ENCODE measurements at places on chromosomes 16 and 17. TPM values are rescaled to one million over a fixed set of nuclear protein-coding genes. Genes with fewer than 3 reads are reported as not detected.
A peak's percentile ranks its signal among the peaks of the same experiment; 100 is the strongest.

DNA sequence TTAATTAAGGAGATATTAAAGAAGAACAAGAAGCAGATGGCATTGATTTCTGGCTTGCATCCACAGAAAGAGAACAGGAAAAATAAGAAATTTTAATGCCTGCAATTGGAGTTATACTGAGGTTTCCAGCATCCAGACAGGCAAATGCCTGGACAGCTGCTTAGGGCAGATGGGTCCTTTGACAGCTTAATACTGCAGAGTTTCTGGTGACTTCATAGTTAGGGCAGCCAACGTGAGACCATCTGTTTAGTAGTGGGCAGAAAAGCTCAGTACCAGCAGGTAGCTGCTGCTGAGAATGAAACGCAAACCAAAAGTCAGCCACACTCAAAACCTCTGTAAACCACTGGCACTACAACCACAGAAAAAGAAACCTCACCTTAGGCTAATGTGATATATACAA is 109.8 kb downstream of the CDK5R1 start:
- DNase-seq: no peak

DNA sequence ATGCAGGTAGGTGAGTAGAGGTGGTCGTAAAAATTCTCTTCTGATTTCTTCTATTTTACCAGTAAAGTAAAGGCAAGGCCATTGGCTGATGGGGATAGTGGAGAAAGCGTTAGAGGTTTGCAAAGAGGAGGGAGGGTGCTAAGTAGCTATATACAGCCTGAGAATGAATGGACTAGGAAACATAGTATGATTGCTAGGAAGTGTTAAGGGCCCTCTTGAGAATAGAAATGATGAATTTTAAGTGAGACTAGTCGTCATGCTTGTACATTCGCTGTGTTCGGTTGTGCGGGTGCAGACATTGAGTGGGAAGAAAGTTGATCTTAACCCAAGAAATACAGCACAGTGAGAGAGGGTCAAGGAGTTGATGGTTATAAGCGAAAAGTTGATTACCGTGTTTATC is 7.2 kb upstream of the HS3ST2 start:
- DNase-seq: no peak

GRCh38 chr17:6233856-6234255 is 163.7 kb downstream of the WSCD1 start:
- no peak for DNase-seq

DNA sequence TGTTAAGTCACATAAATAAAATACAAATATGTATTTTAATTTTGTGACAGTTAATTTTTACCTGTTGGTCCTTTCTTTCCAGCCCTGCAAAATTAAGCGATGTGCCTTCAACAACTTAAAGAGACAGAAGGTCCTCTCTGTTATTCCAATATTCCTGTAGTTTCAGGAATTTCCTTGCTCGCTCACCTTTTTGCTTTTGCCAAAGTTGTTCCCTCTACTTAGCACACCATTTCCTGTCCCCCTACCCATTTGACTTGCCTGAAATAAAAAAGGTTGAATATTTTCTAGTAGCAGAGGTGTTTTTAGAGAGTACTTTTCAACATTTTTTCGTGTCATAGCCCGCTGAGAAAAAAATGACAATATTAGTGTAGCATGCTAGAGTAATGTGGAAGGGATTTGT is 556 bp upstream of the MYH2 start:
- no peak for DNase-seq

- DNase-seq: no peak
These were observed 7.2 kb downstream of the SRCIN1 start for GRCh38 chr17:38598536-38598935.

- peak; percentile 26 for DNase-seq
These were observed 8.1 kb upstream of the KIFC3 start for GRCh38 chr16:57810197-57811031.

DNA sequence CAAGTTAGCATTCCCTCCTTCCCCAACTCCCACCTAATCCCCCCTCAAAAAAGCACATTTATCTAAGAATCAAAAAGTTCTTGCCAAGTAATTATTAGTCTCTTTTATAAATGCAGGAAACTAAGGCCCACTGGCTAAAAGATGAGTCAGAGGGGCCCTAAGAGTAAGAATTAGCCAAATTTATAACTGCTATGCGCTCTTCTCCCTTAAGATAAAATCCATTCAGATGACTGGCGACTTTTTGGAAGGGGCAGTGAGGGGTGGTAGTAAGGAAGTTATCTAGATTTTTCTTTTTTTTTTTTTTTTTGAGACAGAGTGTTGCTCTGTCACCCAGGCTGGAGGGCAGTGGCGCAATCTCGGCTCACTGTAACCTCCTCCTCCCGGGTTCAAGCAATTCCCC is 17.1 kb downstream of the ZNF652 start:
- no peak for DNase-seq

DNA sequence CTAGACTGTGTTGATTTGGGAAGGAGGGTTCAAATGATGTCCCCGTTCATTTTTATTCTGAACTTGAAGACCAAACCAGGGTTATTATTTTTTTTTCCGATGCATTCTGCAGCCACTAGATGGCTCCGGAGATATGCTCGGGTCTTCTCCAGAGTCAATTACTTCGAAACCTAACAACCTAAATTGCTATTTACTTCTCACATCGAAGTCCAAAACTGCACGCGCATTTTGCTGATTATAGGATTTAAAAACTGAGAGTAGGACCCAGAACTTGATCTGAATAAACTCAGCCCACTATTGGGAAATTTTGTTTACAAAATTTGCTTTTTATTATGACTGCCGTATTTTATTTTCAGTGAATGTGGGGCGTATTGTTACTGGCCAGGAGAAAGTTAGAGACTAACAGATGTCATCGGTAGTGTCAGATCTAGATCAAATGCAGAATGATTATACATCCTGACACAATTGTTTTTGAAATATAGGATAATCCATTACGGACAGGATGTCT is 263.8 kb downstream of the HS3ST3A1 start:
- peak; percentile 20 for DNase-seq

DNA sequence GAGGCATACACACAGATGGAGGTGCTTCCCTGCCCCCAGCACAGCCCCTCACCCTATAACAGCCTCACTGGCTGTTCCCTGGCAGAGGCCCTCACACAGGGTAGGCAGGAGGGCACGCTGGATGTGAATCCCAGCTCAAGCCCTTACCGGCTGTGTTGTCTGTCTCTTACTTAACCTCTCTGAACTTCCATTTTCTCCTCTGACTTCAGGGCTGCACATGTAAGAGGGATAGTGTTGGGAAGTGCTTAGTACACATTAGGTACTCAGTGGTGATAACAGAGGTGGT is 24.6 kb upstream of the EIF1 start:
- no peak for DNase-seq

DNA sequence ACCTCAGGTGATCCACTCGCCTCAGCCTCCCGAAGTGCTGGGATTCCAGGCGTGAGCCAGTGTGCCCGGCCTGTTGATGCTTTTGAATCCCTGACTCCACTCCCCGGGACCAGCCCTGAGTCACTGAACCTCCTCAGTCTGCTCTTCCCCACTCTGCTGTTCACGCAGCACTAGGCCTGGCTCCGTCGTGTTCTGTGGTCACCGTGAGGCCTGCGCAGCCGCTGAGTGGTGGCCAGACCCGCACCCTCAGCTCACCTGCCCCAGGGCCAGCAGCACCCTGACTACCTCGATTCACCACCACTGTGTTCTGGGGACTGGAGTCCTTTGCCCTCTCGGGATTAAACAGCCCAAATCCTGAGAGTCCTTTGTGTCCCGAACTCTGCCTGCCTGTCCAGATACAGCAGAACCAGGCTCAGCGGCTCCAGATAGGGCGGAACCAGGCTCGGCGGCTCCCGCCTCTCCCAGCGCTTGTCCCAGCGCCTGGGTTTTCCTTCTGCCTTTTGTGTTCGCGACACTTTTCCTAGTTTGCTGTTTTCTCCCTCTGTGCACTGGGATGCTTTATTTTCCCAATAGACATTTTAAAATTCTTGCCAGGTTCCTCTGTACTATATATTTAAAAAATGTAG is 58.6 kb upstream of the ENDOV start:
- DNase-seq: no peak

DNA sequence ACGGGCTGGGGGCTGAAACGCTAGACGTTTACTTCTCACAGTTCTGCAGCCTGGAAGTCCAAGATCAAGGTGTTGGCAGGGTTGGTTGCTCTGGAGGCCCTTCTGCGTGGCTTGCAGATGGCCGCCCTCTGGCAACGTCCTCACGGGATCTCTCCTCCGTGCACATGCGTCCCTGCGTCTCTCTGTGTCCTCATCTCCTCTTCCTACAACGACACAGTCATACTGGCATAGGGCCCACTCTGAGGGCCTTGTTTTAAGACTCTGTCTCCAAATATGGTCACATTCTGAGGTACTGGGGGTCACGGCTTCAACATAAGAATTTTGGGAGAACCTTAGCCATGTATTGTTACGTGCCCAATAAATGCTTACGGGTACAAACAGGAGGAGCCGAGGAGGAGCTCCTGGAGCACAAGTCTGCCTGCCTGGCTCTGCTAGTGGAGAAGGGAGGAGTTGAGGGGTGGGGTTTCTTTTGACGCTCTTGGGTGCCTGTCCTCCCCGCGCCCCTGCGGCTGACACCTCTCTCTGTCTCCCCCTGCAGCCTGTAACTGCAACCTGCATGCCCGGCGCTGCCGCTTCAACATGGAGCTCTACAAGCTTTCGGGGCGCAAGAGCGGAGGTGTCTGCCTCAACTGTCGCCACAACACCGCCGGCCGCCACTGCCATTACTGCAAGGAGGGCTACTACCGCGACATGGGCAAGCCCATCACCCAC is 141.1 kb downstream of the NTN1 start:
- DNase-seq: no peak

The ZP2 gene
- 0.69 TPM for total RNA-seq

The EXOC3L1 gene
- 1.7 TPM for total RNA-seq

The TBC1D26 gene
- 0.49 TPM for total RNA-seq

Data from skin of body (tissue), 3 donors.